ENCODE measurements at places on chromosomes 7 and 10.

- no peaks in the 10 kb centered on the region for H3K4me1 ChIP-seq
- no peaks in the 10 kb centered on the region for H3K36me3 ChIP-seq
- no peak overlapping the region for H3K4me3 ChIP-seq
- no peaks in the 10 kb centered on the region for H3K27me3 ChIP-seq
Measured at GRCh38 chr7:120944826-120945562, 5.6 kb upstream of the ING3 start.

DNA sequence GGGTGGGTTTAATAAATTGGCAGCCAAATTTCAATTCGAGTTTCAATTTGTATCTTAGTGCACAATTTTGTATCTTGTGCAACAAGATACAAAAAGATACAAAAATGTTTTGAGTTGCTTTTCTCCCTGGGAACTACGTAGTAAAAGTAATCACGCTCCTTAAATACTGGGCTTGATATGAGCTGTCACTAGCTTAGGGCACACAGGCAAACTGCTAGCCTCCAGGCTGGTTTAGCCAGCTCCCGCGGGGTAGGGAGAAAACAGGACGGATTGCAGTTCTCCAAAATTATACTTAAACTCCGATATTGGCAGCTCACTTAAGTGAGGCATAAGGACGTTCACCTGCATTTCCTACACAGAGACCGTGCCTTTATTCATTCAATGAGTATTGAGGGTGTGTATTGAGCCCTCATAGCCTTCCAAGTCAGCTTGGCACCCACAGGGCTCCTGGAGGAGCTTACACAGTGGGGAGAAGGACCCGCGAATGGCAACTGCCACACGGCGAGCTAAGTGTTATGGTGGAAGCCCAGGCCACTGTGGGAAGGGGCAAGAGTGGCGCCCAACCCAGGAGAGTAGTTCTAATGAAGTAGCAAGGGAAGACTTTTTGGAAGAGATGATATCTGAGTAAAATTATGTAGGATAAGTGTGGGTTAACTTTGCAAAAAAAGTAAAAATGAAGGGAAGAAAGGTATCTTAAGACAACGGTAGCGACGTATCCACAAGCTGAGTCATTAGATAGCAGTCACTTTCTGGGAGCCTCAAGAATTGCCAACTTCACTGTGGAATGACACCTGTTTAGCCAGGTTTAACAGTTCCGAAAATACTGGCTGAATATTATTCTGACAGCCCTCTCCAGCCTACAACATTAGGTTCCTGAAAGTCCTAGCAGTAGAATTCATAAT lies 1.6 kb upstream of the EPC1 start:
- no peak overlapping the region for H3K27ac ChIP-seq
- no peaks in the 10 kb centered on the region for H3K36me3 ChIP-seq
- DNase-seq: no peak
- peaks cover 29% of the 10 kb centered on the region for H3K4me1 ChIP-seq
- peak overlapping the region; percentile 62 for H3K4me3 ChIP-seq

DNA sequence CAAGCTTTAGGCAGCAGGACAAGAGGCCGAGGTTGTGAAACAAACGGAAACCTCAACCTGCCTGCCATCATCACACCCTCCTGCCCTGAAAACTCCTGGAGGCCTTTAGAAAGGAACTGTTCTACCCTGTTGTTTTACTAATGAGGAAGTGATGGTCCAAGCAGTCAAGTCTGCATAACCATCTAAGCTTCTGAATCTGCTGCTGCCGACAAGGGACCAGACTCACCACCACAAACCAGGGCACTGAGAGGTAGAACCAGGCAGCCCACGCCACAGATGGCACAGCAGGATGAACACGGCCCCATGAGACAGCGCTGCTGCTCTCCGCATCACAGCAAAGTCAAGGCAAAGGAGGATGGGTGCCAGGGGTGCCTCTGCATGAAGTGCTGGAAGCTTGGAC lies 209.4 kb downstream of the CELF2 start:
- H3K36me3 ChIP-seq: no peaks in the 10 kb centered on the region
- no peak overlapping the region for H3K4me3 ChIP-seq
- DNase-seq: no peak

DNA sequence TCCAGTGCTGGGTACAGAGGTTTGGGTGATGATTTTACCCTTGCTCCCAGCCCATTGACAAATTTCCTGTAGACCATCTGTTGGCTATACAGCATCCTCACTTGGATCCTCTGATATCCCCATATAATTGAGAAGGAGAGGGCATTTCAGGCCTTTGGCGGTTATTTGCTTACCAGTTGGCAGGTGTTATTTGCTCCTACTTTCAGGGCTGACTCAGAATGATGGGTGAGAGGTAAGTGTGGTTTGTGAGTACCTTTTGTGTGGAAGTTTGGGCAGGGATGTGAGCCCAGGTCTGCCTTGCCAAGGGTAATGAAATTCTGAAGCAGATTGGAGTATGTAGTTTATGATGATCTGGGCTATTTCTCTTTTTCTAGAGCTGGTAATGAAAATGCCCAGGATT lies 93.6 kb downstream of the LRMDA start:
- DNase-seq: no peak
- H3K27me3 ChIP-seq: no peaks in the 10 kb centered on the region
- H3K4me3 ChIP-seq: no peak overlapping the region

- H3K27ac ChIP-seq: peak overlapping the region; percentile 2
- no peak overlapping the region for H3K4me3 ChIP-seq
- no peaks in the 10 kb centered on the region for H3K4me1 ChIP-seq
- no peaks in the 10 kb centered on the region for H3K27me3 ChIP-seq
Measured at GRCh38 chr10:34058845-34059614, 724.6 kb upstream of the NRP1 start.

- H3K4me1 ChIP-seq: no peaks in the 10 kb centered on the region
- no peak for DNase-seq
- H3K27me3 ChIP-seq: no peaks in the 10 kb centered on the region
- H3K27ac ChIP-seq: peak overlapping the region; percentile 59
Measured at GRCh38 chr7:107972941-107973376, 30.0 kb downstream of the LAMB1 start.

DNA sequence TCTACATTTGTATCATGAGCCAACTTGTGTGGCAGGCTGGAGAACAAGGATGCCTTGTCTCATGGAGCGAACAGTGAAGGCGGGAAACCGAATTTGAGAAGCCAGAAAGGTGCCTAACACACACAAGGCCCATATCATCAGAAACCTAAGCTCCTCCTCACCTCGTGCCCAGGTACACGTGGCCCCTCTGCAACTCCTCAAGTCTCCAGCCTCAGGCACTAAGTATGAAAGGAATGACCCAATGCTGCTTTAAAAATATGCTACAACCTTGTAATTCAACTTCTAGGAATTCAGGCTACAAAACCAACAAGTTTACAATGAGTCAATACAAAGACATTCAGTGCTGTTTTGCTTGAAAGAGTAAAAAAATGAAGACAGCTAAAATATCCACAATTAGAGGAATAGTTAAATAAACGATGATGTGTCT lies 95.7 kb downstream of the CDK6 start:
- no peak overlapping the region for H3K27ac ChIP-seq
- H3K36me3 ChIP-seq: no peaks in the 10 kb centered on the region
- DNase-seq: no peak
- no peaks in the 10 kb centered on the region for H3K27me3 ChIP-seq
- no peak overlapping the region for H3K4me3 ChIP-seq

- H3K4me1 ChIP-seq: peaks cover 15% of the 10 kb centered on the region
- peak overlapping the region; percentile 73 for H3K4me3 ChIP-seq
- no peak for DNase-seq
- peak overlapping the region; percentile 90 for H3K27ac ChIP-seq
- no peaks in the 10 kb centered on the region for H3K27me3 ChIP-seq
Measured at GRCh38 chr7:149027055-149027454, 1.2 kb downstream of the PDIA4 start.

DNA sequence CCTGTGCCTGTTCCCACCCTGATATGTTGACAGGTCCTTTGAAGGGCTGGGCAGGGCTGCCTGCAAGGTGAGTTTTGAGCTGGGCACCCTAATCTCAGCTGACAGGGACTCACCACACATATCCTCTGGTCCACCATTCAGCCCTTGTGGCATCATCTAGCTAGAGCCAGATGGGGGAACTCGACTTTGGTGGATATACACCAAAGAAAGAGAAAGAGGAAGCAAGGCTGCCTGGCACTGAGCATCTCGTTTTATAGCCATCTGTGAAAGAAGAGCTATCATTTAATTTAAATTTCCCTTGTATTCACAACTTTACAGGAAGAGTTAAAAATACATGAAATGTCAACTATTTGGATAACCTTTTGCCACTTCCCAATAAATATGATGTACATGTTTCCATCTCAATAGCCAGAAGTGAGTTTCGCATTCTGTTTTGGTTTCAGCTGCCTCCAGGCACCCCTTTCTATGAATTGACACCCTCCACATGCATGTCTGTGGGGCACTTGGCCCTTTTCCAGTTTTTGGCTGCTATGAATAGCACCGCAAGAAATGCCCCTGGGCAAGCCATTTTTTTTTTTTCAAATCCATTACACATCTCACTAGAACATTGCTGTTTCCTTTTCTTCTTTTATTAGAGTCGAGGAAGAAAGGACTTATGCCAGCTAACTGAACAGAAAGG lies 22.9 kb upstream of the GRB10 start:
- H3K36me3 ChIP-seq: no peaks in the 10 kb centered on the region
- H3K4me3 ChIP-seq: no peak overlapping the region
- no peak for DNase-seq

Measured in tibial artery (tissue), 4 donors.